HFF-Myc (cell line): ENCODE measurements at places on chromosomes 12 and 14.

DNA sequence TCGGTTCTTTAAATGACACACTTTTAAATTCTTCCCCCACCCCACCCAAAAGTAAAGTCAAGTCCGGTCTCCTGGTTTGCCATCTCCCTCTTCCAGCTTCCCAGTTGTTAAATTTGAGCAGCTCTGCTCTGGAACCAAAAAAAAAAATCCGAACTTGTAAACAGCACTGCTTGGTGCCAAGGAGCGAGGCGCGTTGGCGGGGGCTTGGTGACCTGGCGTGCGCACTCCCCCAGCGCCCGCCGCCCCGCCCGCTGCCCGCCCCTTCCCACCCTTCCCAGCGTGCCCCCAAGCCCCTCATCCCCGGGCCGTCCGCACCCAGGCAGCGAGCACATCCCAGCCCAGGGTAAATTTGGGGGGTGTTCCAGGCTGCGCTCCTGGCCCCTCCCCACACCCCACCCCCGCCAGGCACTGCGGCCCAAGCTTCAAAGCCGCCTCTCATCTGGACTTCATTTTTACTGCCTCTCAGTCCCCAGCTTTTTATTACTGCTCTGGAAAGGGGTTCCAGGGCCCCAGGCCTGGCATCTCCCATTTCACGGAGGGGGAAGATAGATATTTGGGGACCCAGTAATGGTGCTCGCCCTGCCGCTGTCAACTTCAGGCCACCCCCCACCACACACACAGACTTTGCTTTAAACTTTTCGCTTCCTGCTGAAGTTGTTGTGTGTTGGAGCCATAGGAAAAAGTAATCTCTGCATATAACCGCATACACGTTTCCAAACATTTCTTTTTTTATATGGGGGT lies 11.7 kb upstream of the ITGB7 start:
- no peak for DNase-seq

GRCh38 chr12:29072631-29073030 lies 76.4 kb upstream of the FAR2 start:
- DNase-seq = no peak

DNA sequence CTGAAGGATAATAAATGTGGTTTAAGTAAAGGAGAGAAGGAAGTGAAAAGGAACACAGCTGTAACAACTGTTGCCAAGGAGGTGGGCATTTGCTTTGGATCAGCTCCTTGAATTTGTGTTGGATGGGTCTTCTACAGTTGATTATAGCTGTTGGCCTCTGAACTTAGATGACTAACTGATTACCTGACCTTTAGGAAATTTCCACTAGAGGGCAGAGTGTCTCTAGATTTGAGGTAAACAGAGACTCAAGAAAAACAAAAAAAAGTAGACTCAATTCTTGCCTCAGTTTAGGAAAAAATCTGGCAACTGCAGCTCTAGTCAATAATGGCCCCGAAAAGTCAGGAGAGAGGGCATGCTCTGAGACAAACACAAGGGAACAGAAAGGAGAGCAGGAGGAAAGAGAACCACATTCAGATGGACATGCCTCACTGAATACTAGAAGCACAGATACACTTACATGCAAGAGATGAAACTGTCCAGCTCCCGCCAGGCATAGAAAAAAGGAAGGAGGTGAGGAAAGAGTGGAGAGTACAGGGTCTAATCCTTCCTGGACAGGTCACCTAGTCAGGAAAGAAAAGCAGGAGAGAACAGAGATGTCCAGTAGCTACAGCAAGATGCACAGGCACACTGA lies 20.6 kb downstream of the COX14 start:
- DNase-seq = no peak

GRCh38 chr12:114817571-114818425 lies 133.8 kb upstream of the TBX3 start:
- no peak for DNase-seq
